ENCODE measurements at places on chromosomes 3 and 15.
A peak's percentile ranks its signal among the peaks of the same experiment; 100 is the strongest.

- DNase-seq: no peak
These were observed 6.2 kb upstream of the IP6K1 start for GRCh38 chr3:49792371-49793150.

- no peak for DNase-seq
These were observed 3.9 kb upstream of the MAP1A start for GRCh38 chr15:43513550-43513949.

DNA sequence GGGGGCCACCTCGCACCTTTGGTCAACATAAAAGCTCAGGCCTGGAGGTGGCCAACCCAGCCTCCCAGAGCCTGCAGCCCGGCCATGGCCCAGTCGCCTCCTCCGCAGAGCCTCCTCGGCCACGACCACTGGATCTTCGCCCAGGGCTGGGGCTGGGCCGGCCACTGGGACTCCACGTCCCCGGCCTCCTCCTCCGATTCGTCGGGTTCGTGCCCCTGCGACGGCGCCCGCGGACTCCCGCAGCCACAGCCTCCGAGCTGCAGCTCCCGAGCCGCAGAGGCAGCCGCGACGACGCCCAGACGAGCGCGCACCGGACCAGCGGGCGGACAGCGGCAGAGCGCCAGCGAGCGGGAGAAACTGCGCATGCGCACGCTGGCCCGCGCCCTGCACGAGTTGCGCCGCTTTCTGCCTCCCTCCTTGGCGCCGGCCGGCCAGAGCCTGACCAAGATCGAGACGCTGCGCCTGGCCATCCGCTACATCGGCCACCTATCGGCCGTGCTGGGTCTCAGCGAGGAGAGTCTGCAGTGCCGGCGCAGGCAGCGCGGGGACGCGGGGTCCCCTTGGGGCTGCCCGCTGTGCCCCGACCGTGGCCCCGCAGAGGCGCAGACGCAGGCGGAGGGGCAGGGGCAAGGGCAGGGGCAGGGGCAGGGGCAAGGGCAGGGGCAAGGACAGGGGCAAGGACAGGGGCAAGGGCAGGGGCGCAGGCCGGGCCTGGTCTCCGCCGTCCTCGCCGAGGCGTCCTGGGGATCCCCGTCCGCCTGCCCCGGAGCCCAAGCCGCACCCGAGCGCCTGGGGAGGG lies at the start of gene MESP2:
MESP2 (plus strand) TSS at position 59 of the 799 bp plus-strand sequence; CDS start at position 85, 26 bp downstream.
- DNase-seq: peak; percentile 35

DNA sequence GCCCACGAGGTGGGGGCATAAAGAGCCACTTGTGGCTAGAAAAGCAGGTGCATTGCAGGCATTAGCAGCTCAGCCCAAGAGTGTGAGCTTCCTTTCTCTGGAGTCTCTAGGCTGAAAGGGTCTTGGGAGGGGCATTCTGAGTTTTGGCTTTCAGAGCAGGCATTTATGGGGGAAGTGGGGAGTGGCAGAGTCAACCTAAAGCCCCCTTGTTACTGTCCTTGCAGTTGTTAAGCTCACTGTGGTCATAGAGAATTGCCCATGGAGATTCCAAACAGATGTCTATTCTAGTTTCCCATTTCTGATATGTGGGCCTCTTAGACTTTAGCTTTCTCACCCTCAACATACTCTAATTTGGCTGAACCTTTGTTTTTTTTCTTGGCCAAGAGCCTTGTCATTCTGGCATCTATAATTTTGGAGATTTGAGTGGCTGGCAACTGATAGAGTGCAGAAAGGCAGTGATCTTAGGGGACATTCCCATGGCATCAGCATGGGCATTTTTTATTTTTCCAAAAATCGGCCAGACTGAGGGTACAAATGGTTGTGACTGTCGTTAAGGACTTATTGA lies 217.9 kb downstream of the THSD4 start:
- no peak for DNase-seq

GRCh38 chr15:64813075-64813474 lies 12.4 kb downstream of the PIF1 start:
- DNase-seq: no peak

DNA sequence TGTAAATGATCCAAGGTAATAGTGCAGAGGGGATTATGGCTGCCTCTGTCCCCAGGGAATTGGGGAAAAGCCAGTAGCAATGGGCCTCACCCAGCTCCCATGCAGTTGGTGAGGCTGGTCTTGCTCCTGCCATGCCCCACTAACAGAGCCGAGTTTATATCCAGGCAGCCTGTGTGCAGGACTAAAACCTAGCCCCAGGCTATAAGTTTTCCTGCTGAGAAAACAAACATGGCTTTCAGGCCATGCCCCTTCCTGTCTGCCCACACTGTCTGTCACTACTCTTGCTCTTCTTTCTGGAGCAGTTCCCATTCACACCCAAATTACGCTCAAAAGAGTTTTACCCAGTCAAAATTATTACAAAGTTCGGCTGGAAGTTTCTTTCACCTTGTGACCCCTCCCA lies 73.5 kb upstream of the SPATA16 start:
- DNase-seq: no peak

GRCh38 chr3:104987859-104988258 lies 378.9 kb upstream of the ALCAM start:
- no peak for DNase-seq

DNA sequence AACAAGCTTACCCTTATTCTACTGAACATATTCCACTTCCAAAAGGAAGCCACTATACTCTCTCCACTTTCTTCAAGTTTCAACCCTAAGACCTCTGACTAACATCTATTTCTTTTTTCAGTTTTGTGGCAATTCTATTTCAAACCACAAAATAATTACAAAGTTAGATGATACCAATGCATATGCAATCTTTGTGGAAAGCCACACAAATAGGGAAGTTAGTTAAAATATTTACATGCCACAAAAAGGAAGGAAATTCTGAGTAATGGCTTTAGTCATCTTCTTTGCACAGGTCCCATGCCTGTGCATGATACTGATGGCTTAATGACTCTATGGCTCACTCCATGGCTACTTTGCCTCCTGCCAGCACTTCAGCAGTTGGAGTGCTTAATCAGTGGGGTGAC lies 57.0 kb upstream of the MCTP2 start:
- DNase-seq: no peak

DNA sequence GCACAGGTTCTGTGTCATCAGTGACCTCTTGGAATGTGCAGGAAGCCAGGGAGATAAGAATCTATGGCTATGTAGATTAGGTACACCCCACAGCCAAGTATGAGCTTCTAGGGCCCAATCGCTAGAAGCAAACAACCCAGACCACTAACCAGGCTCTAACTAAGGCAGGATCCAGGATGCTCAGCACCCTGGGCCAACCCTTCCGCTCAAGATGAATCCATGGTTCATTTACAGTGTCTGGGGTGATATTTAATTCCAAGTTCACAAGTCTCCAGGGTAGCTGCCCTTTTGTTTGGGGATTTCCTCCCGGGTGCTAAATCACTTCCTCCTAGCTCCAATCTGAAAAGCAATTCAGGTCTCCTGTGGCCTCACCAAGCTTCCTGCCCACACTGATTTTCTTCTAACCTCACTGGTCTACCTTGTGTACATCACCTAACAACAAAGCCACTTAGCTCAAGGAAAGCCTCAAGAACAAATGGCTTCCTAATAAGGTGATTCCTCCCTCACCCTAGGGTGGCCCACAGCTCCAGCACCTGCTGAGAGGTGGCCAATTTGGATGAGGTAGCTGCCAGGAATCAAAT lies 2.4 kb downstream of the EHD4 start:
- no peak for DNase-seq

DNA sequence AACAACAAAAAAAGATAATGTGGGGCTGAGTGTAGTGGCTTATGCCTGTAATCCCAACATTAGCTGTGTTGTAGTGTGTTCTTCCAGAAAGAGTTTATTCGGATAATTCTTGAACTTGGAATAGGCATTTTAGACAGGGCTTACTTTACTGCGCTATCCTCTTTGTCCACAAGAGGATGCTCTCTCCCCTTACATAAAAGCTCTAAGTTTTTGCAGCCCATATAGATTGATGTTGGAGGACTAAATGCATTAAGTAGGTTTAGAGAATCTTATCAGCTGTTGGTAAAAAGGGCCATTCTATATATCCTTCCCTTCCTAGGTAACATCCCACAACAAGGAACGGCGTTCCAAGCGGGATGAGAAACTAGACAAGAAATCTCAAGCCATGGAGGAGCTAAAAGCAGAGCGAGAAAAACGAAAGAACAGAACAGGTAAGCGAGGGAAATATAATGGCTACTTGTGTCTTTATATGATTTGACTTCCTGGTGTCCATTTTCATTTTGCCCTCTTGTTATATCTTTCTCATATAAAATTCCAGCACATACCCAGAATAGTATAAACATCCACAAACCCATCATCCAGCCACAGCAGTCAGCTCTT lies 27.8 kb upstream of the ITPKA start:
- no peak for DNase-seq

GRCh38 chr3:72234391-72234790 lies 449.4 kb upstream of the PROK2 start:
- no peak for DNase-seq

DNA sequence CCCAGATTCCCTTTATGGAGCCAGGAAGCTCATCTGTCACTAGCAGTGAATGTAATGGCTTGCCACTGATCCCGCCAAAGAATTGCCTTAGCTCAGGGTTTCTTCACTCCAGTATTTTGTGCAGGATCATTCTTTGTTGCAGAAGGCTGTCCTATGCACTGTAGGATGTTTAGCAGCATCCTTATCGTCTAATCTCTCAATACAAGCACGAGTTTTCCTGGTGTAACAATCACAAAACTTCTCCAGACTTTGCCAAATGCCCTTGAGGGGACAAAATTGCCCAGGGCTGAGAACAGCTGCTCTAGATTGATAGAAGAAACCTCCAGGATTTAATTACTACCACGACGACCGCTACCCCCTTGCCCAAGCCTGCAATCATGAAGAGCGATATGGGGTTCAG lies 6.8 kb upstream of the SHQ1 start:
- DNase-seq: no peak

DNA sequence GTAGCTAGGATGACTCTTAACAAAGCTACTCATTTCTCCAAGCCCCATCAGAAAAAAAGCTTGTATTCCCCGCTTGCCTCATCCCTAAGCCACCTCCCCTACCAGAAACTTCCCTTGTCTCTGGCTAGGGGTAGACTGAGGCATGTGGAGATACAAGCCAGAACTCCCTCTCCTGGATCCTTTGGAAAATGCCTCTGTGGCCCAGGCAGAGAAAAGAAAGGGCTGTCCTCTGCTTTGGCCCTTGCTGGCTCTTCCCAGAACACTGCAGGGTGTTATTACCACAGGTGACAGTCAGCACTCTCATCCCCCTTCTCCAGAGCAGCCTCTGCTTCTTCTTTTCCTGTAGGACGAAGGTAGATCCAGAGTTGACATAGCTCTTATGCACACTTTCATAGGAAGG lies 15.2 kb downstream of the RMDN3 start:
- no peak for DNase-seq

DNA sequence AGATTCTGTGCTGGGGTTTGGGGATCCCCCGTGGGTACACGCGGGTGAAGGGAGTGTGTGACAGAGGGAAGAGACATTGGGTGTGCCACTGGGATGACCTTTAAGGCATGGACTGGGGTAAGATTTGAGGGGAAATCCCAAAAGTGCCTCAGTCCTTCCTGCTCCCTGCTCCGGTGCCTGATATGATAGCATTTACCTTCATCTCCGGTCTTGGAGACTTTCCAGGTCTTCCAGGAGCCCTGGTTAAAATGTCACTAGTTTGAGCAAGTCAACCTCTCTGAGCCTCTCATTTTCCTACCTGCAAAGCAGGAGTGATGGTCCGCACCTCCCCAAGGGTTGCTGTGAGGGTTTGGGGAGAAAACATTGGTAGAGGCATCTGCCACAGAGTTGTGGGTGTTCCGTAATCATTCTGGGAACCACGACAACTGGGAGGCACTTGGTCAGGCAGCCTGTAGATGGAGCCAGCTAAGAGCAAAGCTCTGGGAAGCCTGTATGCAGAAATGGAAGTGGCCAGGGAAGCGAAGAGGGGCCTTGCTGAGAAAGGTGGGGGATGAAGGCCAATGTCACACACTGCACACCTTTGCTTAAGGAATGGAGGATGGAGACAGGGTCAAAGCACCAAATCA lies 33.9 kb upstream of the KIF23 start:
- DNase-seq: no peak

- DNase-seq: no peak
These were observed 65.7 kb upstream of the HES1 start for GRCh38 chr3:194070220-194070633.

DNA sequence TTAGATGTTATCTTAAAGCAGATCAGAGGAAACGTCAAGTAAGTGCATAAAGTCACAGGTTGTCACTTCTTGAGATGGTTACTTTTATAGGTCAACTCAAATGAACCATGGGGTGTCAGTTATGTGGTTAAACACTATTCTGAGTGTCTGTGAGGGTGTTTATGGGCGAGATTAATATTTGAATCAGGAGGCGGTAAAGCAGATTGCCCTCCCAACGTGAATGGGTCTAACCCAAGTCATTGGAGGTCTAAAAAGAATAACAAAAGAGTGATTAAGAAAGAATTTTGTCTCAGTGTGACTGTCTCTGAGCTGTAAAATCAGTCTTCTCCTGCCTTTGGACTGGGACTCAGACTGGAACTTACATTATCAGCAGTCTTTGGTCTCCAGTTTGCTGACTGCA lies 977.5 kb downstream of the NAALADL2 start:
- no peak for DNase-seq

GRCh38 chr3:187982142-187982541 lies 171.8 kb upstream of the LPP start:
- DNase-seq: no peak

DNA sequence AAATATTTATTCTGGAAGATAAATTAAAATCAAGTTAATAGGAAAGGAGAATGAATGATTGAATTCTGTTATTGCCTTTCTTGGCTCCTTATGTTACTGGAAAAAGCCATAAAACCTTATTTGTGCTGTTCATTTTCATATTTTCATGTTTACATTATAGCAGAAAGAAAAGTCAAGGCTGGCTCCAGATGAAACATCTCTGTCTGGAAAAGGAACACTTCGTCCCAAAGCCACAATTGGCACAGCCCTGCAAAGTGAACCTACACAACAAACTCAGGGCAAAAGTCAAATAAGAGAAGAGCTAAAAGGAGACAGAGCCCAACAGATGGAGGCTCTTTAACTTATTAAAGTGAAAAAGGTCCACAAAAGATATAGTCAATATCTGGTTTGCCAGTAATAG lies 73.4 kb downstream of the GTPBP8 start:
- no peak for DNase-seq

All from stimulated activated CD8-positive, alpha-beta memory T cell treated with anti-CD3 and anti-CD28 coated beads, Interleukin-7, amount 100 ng/mL, for 4 hours (primary cell).